GM23248 (cell line): ENCODE measurements at places on chromosomes 16 and 17. TPM values are rescaled to one million over a fixed set of nuclear protein-coding genes. Genes with fewer than 3 reads are reported as not detected.

Gene TUBG2
- total RNA-seq, result 12.1 and 14.4 TPM in 2 replicates

Gene PGP
- total RNA-seq, result 21.4 and 25.5 TPM in 2 replicates

Gene TBX2
- 9.9 and 11.1 TPM in 2 replicates for total RNA-seq

Gene CDH15
- not detected in 2 replicates for total RNA-seq

GRCh38 chr16:7755347-7755882 lies 422.8 kb downstream of the RBFOX1 start:
- no peak for DNase-seq

Gene SSH2
- 8.3 and 9.7 TPM in 2 replicates for total RNA-seq

Gene ARSG
- total RNA-seq, result 2.8 and 9.1 TPM in 2 replicates

DNA sequence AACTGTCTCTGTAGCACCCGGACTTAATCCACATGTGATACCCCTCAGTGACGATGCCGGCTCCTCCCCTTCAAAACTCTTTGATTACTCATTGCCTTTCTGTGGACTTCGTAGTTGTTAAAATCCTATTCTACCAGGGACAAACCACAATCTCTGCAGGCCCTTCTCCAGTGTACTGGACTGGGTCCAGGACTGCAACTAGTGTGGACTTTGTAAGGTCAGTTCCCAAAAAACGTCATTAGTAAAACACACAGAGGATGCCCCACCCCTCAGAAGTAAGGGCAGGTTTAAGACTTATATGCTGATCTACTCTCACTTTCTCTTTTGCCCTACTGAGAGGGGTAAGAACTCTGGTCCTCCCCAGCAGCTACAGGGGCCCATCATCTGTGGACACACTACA lies 10.5 kb upstream of the NUDT7 start:
- H3K4me1 ChIP-seq, result no peaks in the 10 kb centered on the region
- peak; percentile 13 for DNase-seq
- no peak overlapping the region for H3K27ac ChIP-seq
- no peak overlapping the region for H3K4me3 ChIP-seq
- peaks cover 15% of the 10 kb centered on the region; the same call in 1 of the 2 replicates for H3K27me3 ChIP-seq
- no peaks in the 10 kb centered on the region for H3K36me3 ChIP-seq
